ENCODE measurements at places on chromosomes 12 and 14. TPM values are rescaled to one million over a fixed set of nuclear protein-coding genes. Genes with fewer than 3 reads are reported as not detected.

The TEDC1 gene
- 4.0 TPM for total RNA-seq

DNA sequence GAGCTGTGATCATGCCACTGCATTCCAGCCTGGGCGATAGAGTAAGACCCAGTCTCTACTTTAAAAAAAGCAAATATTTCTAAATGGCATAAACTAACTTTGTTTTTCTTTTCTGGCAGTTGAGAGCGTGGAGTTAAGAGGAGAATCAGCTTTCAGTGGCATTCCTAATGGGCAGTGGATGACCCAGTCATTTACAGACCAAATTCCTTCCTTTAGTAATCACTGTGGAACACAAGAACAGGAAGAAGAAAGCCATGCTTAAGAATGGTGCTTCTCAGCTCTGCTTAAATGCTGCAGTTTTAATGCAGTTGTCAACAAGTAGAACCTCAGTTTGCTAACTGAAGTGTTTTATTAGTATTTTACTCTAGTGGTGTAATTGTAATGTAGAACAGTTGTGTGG is 21.2 kb downstream of the TDG start:
- no peak overlapping the region for H3K4me3 ChIP-seq
- no peaks in the 10 kb centered on the region for H3K27me3 ChIP-seq
- H3K36me3 ChIP-seq, result peaks cover 73% of the 10 kb centered on the region
- no peak overlapping the region for H3K27ac ChIP-seq
- no peak for DNase-seq

DNA sequence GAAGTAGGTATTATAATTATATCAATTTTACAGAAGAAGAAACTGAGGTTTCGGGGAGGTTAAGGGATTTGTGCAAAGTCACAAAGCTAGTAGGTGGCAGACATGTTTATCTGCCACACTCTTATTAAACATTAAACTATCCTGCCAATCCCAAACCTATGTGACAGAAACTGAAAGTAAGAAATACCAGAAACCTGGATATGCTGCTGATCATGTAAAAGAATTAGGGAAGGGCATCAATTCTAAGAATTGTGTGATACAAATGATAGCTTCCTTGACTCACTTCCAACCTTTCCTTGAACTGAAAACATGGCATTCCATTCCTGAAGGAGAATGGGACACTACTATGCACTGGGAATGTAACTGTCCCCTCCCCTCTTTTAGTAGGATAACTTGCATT is 16.9 kb downstream of the TAOK3 start:
- no peaks in the 10 kb centered on the region for H3K36me3 ChIP-seq
- H3K4me3 ChIP-seq, result no peak overlapping the region
- DNase-seq, result no peak
- H3K4me1 ChIP-seq, result peaks cover 34% of the 10 kb centered on the region

The KCNA1 gene
- total RNA-seq, result not detected

The ORAI1 gene
- total RNA-seq, result 11.4 TPM

The IL31 gene
- not detected for total RNA-seq

DNA sequence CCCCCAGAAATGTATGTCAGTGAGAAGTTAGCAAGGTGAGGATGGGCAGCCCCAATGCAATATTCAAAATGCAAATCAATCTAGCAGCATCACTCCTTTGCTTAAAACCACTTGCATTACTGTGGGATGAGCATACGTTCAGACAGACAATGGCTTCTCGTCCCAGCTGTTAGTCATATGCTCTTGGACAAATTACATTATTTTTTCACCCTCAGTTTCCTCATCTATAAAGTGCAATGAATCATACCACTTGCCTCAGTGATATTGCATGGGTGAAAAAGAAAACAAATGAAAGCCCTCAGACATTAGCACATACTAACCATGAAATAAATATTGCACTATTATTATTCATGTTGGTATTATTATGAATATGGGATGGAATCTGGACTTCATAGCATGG is 132.3 kb downstream of the C12orf75 start:
- H3K4me3 ChIP-seq, result no peak overlapping the region
- no peak for DNase-seq
- no peaks in the 10 kb centered on the region for H3K36me3 ChIP-seq
- no peaks in the 10 kb centered on the region for H3K27me3 ChIP-seq

DNA sequence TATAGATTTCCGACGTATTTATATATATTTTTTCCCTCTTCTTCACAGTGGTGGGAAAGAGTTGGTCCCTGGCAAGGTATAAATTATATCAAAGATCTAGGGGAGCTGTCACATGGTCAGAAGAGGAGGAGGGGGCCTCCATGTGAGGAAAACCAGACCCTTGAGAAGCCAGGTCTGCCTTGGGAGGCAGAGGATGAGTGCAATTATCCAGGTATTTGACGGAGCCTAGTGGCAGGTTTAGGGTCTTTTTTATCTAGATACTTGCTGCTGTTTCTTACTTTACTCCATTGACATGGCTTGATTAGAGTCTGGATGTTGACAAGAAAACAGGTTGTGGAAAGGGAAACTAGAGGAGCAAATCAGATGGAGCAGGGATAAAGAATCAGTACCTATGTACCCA is 5.5 kb downstream of the COPZ1 start:
- no peaks in the 10 kb centered on the region for H3K27me3 ChIP-seq
- no peak overlapping the region for H3K27ac ChIP-seq
- no peak for DNase-seq
- H3K4me1 ChIP-seq, result peaks cover 84% of the 10 kb centered on the region
- H3K36me3 ChIP-seq, result no peaks in the 10 kb centered on the region
- no peak overlapping the region for H3K4me3 ChIP-seq
